ENCODE measurements at places on chromosomes 16 and 17.

- no peak for DNase-seq
These were observed 2.9 kb downstream of the STARD3 start for GRCh38 chr17:39639566-39640458.

GRCh38 chr17:15265131-15265530 lies at the start of gene PMP22:
Gene PMP22 (minus strand): TSS chr17:15265326. CDS start chr17:15260727, 4,599 bp downstream.
- no peak for DNase-seq

DNA sequence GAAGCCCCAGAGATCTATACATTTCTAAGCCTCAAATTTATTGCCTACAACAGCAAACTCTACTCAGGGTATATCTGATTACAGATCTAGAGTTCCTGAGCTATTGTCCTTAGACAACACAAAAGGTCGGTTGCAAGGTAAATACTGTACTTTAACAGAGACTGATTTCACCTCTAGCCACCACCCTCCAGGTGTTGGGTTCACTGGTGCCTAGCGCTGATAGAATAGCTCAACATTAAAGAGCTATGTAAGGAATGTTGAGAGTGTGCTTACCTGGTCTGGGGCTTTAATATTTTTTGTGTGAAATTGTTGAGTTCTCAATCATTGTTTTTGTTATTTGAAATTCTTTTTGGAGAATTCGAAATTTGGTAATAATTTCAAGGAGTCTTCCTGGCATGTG lies 277.0 kb upstream of the PSMD7 start:
- DNase-seq, result no peak

DNA sequence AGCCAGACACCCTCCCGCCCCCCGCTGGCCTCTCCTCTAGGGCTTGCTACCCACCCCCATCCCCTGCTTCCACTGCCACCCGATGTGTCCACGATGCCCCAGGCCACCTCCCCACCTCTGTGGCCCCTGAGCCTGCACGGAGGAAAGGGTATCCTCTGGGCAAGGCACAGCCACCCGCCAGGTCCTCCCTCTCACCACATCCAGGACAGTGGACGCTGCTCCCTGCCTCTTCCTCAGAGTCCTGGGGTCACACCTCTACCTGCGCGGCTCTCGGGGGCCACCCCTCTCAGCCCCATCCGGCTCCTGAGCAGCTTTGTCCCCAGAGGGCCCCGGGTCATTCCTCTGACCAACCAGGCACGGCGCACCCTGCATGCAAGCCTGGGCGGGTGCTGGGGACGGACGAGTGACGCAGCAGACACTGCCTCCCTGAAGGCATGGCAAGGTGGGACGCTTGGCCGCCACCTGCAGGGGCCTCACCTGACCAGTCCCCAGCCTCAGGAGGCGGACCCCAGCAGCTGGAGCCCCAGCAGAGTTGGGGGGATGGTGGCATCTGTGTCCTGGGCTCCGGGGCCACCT lies 24.8 kb downstream of the FLYWCH1 start:
- no peak for DNase-seq

- DNase-seq, result no peak
These were observed 2.7 kb upstream of the PRKCA start for GRCh38 chr17:66299711-66300110.

- no peak for DNase-seq
These were observed 13.0 kb downstream of the MED24 start for GRCh38 chr17:40041196-40041595.

- no peak for DNase-seq
These were observed 29.3 kb downstream of the DYNLRB2 start for GRCh38 chr16:80570106-80570478.

DNA sequence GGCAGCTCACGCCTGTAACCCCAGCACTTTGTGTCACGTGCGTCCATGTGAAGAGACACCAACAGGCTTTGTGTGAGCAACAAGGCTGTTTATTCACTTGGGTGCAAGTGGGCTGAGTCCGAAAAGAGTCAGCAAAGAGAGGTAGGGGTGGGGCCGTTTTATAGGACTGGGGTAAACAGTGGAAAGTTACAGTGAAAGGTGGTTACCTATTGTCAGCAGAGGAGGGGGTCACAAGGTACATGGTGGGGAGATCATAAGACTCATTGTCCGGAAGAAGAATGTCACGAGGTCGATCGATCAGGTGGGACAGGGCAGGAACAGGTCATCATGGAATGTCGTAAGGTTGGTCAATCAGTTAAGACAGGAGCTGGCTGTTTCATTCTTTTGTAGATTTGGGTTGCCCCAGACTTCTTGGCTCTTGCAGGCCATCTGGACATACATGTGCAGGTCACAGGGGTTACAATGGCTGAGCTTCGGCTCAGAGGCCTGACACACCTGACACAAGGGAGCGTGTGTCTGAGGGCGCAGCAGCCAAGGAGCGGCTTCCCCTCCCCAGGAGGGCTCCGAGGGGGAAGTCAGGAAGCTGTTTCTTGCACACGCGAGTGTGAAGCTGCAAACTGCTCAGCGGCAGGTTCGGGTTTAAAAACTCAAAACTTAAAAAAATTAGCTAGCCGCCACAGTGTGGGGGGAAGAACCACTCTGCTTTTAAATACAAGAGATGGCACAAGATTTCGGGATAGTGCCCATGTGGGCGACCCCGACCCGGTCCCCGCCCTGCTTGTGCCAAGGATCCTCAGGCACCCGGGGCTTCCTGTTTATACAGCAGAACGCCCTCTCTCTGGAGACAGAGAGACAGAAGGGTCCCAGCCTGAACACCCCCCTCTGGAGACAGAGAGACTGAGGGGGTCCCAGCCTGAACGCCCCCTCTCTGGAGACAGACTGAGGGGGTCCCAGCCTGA lies 12.4 kb upstream of the TEX19 start:
- DNase-seq, result no peak

DNA sequence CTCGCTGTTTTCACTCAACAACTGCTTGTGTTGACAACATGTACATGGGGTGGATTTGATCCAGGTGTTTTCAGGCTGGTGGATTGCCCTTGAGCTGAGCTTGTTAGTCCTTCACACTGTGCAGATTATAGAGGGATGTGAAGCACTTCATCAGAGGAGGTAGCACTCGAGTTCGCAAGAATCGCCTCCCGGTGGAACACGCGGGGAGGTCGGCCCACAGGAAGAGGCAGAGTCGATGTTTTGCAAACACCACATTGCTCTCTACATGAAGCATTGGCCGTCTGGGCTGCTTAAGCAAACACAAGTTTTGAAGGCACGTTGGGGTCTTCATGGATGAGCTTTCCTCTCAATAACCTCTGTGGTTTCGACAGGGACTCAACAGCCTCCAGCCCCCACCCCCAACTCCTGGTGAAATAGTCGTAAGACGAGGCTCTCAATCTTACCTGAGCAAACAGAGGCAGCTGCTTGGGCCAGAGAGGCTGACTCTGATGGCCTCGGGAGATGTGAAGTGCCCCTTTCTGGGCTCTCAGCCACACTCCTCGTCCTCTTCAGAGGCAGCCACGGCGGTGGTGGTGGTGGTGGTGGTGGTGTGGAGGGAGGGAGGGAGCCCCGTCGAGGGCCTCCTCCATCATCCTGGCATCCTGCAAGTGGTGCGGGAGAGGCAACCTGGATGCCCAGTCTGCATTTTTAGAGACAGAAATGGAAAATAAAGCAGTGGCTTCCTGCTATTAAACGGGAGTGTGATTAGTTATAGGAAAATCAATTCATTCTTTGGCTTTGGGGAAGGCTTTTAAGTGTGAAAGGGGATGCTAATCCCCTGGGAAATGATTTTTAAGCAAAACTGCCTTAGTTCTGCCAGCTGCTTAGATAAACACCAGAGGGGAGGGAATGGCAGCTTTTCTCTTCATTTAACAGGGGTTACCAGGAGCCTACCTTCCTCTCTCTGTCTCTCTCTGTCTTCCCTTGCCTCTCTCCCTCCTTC lies 552.5 kb upstream of the EEF2KMT start:
- no peak for DNase-seq

DNA sequence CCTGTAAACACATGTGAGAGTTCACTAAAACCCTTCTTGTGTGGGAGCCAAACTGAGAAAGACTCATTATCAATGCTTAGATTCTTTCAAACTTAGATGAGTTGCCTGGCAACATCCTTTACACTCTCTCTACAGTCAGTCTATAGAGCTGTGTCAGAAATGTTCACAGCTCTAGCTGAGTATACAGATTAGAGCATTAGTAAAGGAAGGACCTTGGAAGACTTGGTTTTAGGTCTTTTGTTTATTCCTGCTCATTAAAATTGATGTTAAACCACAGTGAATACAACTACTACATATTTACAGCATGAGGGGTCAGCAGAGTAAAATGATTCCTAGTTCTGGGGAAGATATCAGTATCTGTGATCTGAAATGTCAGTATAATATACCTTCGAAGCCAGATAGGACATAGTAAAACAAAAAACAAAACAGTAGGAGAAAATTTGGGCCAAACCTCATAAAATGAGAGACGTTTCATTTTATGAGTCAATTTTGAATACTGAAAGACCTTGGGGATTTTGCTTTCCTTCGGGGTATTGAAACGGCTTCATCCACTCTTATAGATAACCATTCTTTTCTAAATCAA lies 186.0 kb downstream of the TANC2 start:
- DNase-seq, result no peak

GRCh38 chr17:33057564-33057963 lies 65.9 kb downstream of the SPACA3 start:
- DNase-seq, result no peak

GRCh38 chr17:52740006-52740405 lies 581.5 kb upstream of the CA10 start:
- no peak for DNase-seq

DNA sequence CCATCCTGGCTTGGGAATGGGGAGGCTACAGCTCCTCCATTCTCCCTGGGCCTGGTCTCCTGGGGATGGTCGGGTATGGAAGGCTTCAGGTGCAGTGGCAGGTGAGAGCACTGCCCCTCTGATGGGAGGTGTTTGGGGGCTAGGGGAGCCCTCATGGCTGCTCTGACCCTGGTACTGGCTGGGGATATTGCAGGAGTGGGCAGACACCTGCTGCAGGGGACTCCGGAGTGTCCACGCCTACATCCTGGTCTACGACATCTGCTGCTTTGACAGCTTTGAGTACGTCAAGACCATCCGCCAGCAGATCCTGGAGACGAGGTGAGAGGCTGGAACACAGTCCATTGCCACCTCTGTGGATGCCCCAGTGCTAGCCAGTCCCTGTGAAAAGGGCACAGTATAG lies 8.8 kb downstream of the RASL10B start:
- DNase-seq, result no peak

DNA sequence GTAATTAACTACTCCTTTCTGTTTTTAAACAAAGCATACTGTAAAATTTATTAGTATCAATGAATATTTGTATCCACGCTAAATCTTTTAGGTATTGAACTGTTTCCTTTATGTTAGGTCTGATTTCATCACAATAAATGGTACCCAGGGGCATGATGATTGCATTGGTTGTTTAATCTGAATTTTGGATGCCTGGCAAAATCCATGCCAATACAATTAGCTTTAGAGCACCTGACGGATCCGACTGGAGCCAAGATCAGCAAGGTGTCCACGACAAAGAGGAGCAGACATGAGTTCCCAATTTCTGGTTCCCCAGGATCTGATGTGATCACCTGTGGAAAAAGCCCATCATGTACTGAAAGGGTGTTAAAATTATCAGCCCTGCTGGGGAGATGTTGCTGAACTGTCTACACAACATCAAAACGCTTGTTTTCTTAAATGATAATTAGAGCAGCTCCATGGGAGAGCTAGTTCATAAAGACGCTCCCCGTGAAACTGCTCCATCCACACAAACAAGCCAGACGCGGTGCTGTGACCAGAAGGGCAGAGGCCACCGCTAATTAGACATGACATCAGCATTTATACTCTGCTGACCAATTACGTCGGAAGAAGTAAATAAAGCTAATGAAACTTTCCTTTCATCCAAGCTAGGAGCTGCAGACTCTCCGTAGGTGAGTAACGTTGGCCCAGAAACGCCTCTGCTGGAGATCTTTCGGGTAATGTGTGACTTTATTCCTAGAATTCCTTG lies 151.7 kb downstream of the CPPED1 start:
- no peak for DNase-seq

- DNase-seq, result no peak
These were observed 40.6 kb downstream of the SNX11 start for GRCh38 chr17:48148029-48148770.

DNA sequence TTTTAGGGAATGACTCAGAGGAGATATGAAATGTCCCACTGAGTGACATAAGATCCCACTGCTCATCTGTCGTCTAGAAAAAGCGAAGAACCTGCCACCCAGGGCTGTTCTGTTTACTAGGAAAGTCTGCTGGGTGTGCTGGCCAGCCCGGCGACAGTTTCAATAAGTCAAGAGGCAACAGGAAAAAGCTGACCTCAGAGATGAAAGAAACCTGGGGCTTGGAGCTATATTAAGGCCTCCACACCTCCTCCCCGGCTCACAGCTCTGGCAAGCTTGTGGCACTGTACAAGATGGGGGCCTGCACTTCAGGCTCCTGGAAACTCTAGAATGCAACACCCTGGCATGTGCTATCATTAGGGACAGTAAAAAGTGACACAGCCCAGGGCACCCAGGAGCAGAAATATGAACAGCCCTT lies 10.6 kb downstream of the ZFHX3 start:
- DNase-seq, result no peak

Measured in stimulated activated naive B cell treated with anti-CD40 and anti-IgM and Interleukin-4, amounts not matched to agents 10 μg/mL and 1 μg/mL and 100 μg/mL, for 72 hours (primary cell).